Nephron progenitor cell (in vitro differentiated cells): ENCODE measurements at places on chromosomes 6 and 20.

GRCh38 chr6:34585108-34585507 lies 29.0 kb upstream of the SPDEF start:
- no peak for DNase-seq

DNA sequence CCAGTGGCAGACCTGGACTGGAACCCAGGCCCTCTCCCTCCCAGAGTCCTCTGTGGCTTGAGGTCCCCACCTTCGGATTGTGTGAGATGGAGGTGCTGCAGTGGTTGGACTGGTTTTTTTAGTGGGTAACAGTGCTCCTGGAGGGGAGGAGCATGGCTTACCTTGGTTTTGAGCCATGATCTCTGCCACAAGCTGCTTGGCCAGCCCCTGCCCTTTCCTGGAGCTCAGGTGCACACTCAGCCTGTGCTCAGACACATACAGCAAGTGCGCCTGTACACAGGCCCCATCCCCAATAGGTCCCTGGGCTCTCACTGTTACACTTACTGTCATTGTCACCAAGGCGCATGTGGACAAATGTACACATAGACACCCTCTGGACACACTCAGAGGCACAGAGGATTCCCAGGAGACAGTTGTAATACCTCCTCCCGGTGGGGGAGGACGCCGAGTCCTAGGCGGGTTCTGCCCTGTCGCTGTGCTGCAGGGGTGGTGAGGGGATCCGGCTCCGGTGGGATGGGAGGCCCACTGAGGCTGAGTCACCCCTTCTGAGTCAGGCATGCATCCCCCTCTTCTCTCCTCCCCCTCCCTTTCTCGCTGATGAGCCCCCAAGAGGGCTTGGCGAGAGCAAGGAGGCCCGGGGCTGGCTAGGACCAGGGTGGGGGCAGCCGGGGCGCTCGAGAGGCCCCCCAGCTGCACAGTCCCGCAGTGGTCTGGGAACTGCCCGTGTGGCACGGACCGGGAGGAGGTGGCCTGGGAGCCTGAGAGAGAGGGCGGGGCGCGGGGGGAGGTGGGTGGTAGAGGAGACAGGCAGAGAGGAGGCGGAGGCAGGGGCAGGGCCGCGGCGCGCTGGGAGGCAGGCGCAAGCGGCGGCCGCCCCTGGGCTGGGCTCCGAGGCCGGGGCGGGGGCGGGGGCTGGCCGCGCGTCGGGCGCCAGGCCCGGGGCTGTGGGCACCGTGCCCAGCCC lies 522 bp upstream of the EPB41L1 start:
- peak; percentile 88 for DNase-seq

DNA sequence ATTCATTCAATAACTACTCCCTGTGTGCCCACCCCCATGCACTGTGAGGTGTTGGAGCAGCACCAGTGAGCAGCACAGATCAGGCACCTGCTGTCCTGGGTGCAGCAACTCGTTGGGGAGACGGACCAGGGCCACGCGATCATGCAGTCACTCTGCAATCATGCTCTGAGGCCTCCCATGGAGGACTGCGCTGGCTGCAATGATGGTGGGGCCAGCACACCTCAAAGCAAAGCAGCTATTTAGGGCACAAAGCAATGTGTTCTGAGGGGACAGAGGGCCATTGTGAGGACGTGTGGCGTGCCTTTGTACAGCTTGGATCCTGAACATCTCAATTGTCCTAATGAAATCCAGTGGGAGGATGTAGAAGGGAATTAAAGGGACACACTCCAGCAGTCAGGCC lies 41.0 kb upstream of the MPC1 start:
- no peak for DNase-seq

DNA sequence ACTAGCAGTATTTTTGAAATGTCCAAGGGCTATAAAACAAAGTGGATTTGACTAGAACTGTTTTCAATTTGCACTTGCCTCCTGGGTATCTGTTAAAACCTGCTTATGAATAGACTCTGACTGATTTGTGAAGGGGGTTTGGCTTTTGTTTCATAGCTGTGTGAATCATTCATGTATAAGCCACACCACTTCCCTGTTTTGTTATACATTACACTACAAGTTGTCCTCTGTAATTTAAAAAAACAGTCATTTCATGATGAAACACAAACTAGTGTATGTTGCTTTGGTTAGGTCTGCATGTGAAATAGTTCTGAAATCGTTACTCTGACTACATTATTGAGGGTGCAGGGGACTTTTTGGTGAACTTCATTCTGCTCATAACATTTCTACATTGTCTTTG lies 121.7 kb downstream of the NKAIN2 start:
- no peak for DNase-seq

GRCh38 chr6:156828280-156828703 lies 51.1 kb downstream of the ARID1B start:
- no peak for DNase-seq

GRCh38 chr20:17904027-17904426 lies 64.6 kb downstream of the SNX5 start:
- DNase-seq = no peak

DNA sequence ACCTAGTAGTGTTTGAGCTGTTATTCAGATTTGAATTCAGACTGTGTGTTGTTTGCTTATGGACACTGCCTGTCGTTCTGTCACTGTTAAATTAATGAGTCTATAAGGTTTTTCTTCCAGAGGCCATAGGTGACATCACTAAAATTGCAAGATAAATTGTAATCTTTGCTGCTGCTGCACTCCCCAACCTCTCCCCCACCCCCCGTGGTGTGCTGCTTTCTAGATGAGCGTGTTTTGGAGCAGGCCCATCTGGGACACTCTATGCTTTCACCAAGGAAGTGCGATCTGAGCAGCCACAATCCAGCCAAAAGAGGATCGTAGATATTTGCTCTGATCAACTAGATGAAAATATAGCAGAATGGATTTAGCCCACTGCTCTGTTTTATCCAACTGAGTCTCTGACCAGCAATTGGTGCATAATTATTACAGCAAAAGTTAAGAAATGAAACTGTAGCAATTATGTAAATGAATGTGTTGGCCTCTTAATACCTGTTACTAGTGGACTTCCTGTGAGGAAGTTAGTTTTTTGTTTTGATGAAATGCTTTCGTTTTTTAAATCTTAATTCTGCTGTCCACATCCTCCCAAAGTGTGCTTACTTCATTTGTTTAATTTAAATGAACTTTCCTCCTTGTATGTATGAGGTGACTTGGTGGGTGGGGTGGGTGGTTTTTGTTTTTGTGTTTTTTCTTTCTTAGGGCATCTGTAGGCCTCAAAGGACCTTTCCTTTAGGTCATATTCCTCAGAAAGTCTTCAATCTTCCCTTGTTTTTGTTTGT lies 58.1 kb downstream of the RPRD1B start:
- no peak for DNase-seq

DNA sequence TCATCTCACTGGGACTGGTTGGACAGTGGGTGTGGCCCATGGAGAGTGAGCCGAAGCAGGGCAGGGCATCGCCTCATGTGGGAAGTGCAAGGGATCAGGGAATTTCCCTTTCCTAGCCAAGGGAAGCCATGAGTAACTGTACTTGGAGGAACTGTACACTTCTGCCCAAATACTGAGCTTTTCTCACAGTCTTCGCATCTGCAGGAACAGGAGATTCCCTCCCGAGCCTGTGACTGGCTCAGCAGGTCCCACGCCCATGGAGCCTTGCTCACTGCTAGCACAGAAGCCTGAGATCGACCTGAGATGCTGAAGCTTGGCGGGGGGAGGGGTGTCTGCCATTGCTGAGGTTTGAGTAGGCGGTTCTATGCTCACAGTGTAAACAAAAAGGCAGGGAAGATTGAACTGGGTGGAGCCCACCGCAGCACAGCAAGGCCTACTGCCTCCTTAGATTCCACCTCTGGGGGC lies 10.4 kb upstream of the CALHM5 start:
- no peak for DNase-seq

GRCh38 chr6:26400626-26401025 lies 1.4 kb upstream of the BTN3A1 start:
- no peak for DNase-seq

DNA sequence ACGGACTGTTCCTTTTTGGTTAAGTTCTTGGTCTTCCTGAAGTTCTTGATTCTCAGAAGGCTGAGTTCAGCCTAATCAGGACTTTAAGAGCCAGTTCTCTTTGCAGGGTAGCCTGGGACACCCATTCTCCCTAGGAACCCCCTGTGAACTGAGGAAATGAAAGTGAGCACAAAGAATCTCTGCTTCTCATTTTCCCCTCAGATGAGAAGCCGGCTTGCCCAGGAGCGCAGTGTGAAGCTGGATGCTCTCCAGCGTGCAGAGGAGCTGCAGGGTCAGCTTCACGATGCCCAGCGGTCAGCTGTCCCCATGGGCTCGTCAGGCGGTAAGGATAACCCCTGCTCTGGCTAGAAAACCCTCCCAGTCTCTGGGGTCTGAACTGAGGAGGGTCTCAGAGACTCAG lies 34.0 kb downstream of the CD164 start:
- DNase-seq = no peak

GRCh38 chr6:3571250-3571681 lies 114.4 kb upstream of the SLC22A23 start:
- no peak for DNase-seq

- DNase-seq = no peak
Observed at GRCh38 chr6:69790629-69791028, 6.2 kb downstream of the LMBRD1 start.

GRCh38 chr20:11833825-11834224 lies 83.9 kb upstream of the BTBD3 start:
- no peak for DNase-seq

- DNase-seq = no peak
Observed at GRCh38 chr6:10099529-10100140, 315.2 kb downstream of the TFAP2A start.

DNA sequence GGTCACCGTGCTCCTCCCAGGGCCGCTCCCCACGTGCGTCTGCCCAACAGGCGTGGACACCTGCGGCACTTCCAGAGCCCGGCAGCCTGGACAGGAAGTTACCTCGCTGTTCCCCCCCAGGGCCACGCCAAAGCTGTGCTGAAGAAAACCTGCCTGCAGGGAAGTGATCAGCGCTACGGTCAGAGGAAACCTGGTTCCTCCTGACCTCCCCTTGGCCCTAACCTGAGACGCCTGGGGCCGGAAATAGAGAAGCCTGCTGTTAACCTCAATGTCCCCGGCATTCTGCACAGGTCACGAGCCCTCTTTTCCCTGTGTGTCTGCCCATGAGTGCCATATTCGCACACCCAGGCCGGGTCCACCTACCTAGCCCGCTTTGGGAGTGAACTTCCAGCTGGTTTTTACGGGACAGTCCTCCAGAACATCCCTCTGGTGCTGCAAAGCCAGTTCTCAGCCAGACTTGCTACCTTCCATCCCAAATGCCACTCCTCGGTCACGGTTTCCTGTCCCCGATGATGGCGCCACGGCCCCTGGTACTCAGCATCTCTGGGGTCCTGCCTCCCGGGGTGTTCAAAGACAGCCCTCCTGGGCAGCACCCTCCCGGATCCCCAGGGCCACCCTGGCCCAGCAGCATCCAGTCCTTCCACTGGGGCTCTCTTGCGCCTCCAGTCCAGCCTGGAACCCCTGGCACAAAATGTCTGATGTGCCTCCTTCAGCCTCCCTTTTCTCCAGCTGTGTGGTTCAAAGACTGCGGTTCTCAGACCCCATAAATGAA lies 12.0 kb upstream of the IRF4 start:
- DNase-seq = no peak

DNA sequence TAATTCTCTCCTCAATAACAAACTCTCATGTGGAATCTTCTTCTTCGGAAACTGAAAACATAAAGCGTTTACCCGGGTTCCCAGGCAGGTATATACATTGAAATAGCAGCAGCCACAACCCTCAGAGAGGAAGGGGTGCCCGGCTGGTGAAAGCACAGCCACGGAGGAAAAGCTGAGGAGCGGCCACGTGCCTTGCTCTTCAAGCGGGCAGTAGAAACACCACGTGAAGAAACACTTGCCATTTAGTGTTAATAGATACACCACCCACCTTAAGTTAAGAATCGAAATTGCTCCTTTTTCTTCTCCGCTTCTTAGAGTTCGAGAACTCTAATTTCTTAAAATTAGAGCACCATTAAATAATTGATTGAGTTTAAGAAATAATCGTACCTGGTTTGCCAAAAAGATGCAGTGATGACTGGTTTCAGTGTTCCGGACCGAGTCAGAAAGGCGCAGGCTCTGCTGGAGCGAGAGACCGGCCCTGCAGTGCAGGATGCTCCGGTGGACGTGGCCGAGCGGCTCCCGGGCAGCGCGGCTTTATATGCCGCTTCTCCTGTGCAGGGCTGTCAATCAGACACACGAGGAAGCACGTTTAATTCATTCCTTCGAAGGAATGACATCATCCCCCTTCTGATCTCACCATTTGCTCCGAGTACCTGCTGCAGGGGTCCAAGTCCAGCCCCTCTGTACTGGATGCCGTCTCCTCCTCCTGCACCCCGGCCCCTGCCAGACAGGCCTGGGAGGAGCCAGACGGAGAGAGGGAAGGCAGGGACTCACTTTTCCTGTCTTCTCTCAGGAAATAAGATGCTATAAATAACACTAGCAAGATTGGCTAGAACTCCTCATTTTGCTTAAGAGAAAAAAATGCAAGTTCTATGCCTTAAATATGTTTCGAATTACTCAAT lies at the start of gene THBS2:
Gene THBS2, minus strand, starts transcription at position 510 of the 902 bp plus-strand sequence. CDS start 3,062 bp downstream, outside the sequence.
- peak; percentile 52 for DNase-seq

GRCh38 chr6:74222768-74223333 lies 526.8 kb downstream of the CD109 start:
- DNase-seq = no peak

DNA sequence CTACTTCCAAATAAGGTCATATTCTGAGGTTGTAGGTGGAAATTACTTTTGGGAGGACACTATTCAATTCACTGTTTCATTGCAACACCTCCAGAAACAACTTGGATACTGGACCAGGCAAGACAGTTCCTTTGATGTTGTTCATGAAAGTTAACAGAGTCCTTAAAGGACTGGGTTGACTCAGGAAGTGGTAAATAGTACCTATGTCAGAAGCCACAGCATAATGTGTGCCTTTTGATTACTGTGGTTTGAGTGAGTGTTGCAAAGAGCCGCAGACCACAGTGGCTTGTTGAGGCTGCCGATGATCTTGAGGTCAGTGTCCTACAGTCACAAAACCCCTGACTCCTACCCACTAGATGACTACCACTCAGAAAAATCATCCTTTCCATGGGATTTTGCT lies 10.9 kb downstream of the IL20RA start:
- DNase-seq = no peak

DNA sequence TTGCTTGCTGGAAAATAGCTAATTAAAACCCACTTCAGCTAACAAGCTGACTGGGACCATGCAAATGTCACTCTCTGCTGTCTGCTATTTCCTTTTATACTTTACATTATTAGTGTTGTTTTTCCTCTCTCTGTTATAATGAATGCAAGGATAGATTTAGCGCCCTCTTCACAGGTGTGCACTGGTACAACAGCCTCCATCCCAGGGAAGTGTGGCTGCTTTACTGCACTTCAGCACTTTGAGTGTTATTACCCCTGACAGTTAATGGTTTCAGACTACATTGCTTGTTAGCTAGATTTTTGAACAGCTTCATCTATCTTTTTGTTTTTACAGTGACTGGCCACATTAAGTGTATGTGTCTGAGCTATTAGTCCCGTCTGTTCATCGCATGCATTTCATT lies 405.7 kb downstream of the RNF144B start:
- no peak for DNase-seq

- no peak for DNase-seq
Observed at GRCh38 chr6:129552413-129552812, 157.6 kb downstream of the ARHGAP18 start.

GRCh38 chr6:38264605-38265004 lies 375.1 kb downstream of the BTBD9 start:
- DNase-seq = peak; percentile 10

GRCh38 chr6:7637533-7637932 lies 47.5 kb downstream of the SNRNP48 start:
- no peak for DNase-seq
